ENCODE measurements at places on chromosomes 12 and 14. TPM values are rescaled to one million over a fixed set of nuclear protein-coding genes. Genes with fewer than 3 reads are reported as not detected.

- no peak for DNase-seq
Observed at GRCh38 chr14:101411779-101412178, 149.5 kb upstream of the DIO3 start.

- DNase-seq = no peak
Observed at GRCh38 chr14:61250063-61250462, 31.1 kb downstream of the TMEM30B start.

GRCh38 chr12:2627835-2628191, 167.0 kb upstream of the FKBP4 start:
- no peak for DNase-seq

GRCh38 chr12:52741375-52742195, 35.6 kb downstream of the KRT76 start:
- peak; percentile 80 for DNase-seq

Gene MORN3
- 1.2 TPM for total RNA-seq

Gene CCDC92
- 25.0 TPM for total RNA-seq

Gene OR10AD1
- not detected for total RNA-seq
